ENCODE measurements at places on chromosomes 16 and 17. TPM values are rescaled to one million over a fixed set of nuclear protein-coding genes. Genes with fewer than 3 reads are reported as not detected.

DNA sequence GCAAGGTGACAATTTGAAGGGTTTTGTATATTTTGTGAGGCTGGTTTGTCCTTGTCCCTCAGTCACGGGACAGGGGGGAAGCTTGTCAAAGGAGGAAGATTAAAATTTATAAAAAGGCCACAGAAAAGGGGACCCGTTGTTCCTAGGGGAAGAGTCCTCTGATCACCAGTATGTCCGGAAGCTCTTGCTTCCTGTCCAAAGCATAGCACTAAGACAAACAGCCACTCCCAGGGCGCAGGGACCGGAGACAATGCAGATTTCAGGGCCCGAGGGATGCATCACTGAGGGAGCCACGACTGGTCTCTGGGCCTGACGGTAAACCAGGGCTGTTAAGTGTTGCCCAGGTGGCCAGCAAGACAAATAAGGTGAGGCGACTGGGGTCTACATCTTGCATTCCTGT, 95.2 kb downstream of the MAF start:
- no peak for DNase-seq

DNA sequence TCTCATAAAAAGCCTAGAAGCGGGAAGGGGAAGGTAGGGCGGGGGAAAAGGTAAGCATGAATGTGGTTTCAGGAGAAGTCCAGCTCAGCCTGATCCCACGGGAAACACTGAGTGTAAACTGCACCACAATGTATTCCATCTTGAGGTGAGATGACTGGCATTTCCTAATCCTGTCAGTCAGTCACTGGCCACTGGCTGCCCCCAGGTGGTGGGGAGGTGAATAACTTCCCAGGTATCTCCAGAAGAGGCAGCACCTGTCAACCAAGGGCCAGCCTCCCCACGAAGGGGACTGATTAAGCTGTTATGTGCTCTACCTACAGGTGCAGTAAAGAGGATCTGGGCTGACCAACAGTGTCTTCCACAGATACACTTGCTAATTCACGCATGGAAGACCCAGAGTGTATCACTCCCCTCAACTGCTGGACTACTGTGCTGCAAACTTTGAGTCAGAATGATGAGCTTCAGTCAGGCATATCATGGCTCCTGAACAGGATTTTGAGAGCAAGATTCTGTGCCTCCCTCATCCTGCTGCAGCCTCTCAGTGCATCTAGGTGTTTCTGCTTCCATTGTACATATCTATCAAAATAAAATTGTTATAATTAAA, 108.5 kb upstream of the CCL2 start:
- peak; percentile 19 for DNase-seq

- no peak for DNase-seq
Observed at GRCh38 chr16:11610121-11610505, 23.4 kb upstream of the LITAF start.

DNA sequence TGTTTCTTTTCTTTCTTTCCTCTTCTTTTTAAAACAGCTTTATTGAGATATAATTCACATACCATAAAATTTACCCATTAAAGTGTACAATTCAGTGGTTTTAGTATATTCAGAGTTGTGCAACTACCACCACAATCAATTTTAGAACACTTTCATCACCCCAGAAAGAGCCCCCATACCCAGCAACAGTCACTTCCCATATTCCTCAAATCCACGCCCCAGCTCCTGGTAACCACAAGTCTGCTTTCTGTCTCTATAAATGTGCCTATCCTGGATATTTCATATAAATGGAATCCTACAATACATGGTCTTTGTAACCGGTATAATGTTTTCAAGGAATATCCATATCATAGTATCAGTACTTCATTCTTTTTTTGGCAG, 19.4 kb downstream of the RARA start:
- DNase-seq = no peak

SLC5A2 gene
- total RNA-seq = not detected

- DNase-seq = no peak
Observed at GRCh38 chr17:61057257-61057656, 342.4 kb upstream of the TBX2 start.

XAF1 gene
- total RNA-seq = not detected

GRCh38 chr17:7849130-7849750, 5.6 kb upstream of the TMEM88 start:
- no peak for DNase-seq

DNA sequence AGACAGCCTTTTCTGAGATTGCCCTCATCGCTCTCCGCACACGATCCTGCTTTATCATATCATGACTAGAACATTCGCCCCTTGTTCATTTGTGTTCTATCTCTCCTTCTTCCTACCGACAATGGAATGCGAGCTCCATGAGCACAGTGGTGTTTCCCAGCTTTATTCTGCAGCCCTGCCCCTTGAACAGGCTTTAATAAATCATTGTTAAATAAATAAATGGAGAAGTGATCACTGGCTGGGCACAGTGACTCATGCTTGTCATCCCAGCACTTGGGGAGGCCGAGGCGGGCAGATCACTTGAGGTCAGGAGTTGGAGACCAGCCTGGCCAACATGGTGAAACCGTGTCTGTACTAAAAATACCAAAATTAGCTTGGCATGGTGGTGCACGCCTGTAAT, 1063.3 kb upstream of the EEF2KMT start:
- no peak for DNase-seq

DNA sequence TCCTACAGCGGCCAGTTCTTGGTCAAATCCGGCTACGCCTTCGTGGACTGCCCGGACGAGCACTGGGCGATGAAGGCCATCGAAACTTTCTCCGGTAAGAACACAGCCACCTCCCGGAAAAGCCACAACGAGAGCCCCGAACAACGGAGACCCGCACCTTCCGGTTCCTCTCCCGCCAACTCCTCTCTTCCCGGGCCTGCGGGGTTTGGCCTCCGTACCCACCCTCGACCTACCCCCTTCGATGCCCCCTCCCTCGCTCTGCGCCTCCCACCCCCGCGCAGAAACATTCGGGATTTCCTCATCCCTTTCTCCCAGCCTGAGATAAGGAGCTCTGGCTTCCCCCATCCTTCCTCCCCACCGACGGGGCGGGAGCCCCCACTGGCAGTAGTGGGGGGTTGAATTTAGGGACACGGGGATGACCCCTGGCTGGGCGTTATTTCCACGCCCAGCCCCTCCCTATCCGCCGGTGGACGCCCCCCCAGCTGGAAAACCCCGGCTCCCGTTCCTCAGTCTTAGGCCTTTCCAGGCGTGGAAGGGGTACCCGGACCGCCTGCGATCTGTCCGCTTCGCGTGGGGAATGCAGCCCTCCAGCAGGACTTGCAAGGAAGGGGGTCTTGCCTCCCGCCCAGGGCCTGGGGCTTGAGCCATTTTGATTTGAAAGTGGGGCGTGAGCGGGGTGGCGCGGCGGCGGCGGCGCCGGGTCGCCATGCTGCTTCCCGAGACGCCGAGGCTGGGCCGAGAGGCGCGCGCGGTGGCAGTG, 822 bp downstream of the IGF2BP1 start:
- DNase-seq = no peak

COQ9 gene
- total RNA-seq = 104 TPM

DNA sequence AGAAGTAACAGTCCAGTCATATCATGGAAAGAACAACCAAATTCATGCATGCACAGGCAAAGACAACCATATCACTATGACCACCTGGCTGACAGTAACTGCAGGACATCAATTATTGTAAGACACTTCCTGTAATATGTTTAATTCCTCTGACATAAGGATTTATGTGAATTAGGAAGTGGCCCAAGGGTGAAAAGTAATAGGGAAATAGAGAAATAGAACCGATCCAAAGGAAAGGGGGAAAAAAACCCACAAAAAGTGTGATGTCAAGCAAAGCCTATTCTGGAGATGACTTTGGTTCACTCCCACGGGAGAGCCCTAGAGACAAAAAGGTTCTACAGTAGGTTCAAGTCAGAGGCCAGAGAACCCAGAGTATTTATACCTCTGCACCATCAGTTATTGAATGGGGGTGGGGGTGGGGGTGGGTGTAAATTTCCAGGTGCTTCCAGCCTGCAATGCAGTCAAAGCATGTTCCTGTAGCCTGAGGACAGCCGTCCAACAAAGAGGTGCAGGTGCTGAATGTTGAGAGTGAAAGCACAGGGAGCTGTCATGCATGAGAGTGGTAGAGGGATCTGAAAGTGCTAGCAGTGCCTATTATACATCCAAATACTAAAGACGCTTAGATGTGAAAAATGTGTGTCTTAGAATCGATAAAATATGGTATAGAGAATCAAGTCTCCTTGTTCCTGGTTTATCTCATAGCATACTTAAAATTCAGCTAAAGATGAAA, 95.6 kb upstream of the HLF start:
- DNase-seq = no peak

GRCh38 chr16:66881964-66882508, 1.7 kb downstream of the PDP2 start:
- no peak for DNase-seq

DNA sequence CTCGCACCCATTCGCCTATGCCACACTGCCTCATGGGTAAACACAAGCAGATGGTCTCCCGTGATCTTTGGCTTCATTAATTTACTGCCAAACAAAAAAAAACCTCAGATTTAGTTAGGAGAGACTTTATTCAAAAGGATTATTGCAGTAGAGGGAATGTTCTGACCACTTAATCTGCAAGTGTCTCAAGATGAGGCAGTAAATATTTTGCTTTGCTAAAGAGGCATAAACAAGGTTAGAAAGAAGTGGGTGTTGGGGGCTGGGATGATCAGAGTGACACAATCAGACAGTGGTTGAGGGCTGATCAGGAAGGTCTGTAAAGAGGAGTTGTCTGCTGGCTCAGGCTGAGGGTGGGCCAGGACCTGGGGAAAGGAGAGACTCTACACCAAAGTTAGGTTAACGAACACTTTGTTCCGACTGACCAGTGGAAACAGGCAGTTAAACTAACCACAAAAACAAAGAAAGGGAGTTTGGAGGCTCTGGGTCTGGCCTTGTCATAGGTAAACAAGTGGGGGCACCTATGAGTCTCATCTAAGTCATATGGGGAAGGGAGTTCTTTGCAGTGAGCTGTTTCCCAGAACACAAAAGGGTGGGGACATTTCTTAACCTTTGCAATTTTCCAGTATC, 28.5 kb downstream of the HSD17B2 start:
- no peak for DNase-seq

NLRP1 gene
- total RNA-seq = 1.5 TPM

C1QL1 gene
- 0.84 TPM for total RNA-seq

- DNase-seq = no peak
Observed at GRCh38 chr16:85902366-85903155, 3.6 kb downstream of the IRF8 start.

GRCh38 chr17:80575057-80575875, 30.6 kb downstream of the RPTOR start:
- peak; percentile 89 for DNase-seq

DNA sequence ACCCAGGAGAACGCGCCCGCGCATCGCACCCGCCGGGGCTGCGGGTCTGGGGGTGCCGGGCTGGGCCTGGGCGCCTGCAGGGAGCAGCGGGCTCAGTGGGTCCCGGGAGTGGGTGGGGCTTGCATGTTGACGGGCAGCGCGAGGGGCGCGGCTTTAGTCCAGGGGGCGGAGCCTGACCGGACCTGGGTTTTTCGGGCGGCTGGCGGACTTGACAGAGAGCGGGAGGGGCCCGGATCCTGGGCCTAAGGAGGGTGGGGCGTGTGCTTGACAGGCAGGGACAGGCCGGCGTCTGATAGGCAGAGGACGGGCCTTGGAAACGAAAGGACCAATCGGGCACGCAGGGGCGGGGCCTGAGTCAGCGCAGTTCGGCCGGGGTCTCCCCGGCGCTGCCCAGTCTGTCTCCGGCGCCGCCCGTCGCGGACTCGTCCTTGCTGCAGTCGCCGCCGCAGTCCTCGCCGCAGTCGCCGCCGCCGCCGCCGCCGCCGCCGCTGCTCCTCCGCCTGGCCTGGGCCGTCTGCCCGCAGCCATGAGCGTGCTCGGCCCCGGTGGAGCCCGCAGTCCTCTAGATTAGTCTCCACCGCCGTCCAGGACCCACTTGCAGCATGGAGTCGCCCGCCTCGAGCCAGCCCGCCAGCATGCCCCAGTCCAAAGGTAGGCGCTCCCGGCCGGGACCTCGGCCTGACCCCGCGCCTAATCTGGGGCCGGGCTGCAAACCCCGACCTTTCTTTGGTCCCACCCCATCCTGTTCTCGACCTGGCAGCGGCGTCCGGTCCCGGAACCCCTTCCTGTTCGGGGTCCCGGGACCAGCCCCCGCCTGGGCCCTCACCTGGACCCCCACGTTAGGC, at the start of gene MAP2K3:
MAP2K3 (plus strand) TSS at position 393 of the 845 bp plus-strand sequence; CDS start at position 603, 210 bp downstream.
- peak; percentile 99 for DNase-seq

GRCh38 chr16:83961591-83961990, 6.5 kb upstream of the NECAB2 start:
- no peak for DNase-seq

VTN gene
- total RNA-seq = 7.6 TPM

DNA sequence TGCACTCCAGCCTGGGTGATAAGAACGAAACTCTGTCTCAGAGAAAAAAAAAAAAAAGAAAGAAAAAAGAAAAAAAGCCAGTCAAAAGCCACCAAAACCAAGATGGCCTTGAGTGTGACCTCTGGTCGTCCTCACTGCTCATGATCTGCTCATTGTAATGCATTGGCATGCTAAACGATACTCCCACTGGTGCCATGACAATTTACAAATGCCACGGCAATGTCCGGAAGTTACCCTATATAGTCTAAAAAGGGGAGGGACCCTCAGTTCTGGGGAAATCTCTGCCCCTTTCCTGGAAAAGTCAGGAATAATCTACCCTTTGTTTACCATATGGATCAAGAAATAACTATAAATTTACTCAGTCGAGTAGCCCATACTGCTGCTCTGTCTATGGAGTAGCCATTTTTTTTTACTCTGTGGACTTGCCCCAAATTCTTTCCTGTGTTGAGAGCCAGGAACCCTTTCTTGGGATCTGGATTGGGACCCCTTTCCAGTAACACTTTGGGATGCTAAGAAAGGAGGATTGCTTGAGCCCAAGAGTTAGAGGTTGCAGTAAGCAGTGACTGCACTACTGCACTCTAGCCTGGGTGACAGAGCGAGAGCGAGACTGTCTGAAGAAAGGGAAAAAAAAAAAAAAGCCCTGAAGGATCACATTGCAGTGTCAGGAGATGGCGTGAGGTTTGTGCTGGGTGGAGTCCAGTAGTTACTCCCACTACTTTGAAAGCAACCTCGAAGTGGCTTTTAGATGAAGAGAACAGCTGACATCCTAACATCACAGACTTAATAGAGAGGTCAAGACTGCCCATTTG, 3.7 kb upstream of the TMEM231 start:
- no peak for DNase-seq

ZNF385C gene
- 0.10 TPM for total RNA-seq

GRCh38 chr17:76868176-76868668, at the start of gene MGAT5B:
TSS of gene MGAT5B (plus strand) at chr17:76868404. CDS start at chr17:76869030, 626 bp downstream.
- peak; percentile 71 for DNase-seq

GRCh38 chr16:359871-360697, 7.6 kb upstream of the AXIN1 start:
- no peak for DNase-seq

GRCh38 chr16:1256874-1257322, 1.0 kb downstream of the TPSD1 start:
- no peak for DNase-seq

- no peak for DNase-seq
Observed at GRCh38 chr16:22670551-22671041, 143.4 kb upstream of the HS3ST2 start.

GRCh38 chr17:80431246-80432195, 16.6 kb downstream of the ENDOV start:
- no peak for DNase-seq

DNA sequence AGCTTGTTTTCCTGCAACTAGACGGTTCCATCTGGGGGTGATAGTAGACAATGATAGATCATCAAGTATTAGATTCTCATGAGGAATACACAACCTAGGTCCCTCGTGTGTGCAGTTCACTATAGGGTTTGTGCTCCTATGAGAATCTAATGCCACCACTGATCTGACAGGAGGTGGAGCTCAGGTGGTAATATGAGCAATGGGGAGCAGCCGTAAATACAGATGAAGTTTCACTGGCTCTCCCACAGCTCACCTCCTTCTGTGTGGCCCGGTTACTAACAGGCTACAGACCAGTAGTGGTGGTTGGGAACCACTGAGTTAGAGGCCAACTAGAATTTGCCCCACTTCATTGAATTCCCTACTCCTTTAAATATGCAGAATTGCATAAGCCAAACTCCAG, 147.5 kb upstream of the HSBP1 start:
- no peak for DNase-seq
